ENCODE measurements at places on chromosomes 7 and 10. TPM values are rescaled to one million over a fixed set of nuclear protein-coding genes. Genes with fewer than 3 reads are reported as not detected.

Gene C7orf57
- total RNA-seq = not detected

Gene CALCR
- total RNA-seq = not detected

Gene NEURL1
- 4.5 TPM for total RNA-seq

Gene CC2D2B
- not detected for total RNA-seq

Gene MBL2
- total RNA-seq = not detected

DNA sequence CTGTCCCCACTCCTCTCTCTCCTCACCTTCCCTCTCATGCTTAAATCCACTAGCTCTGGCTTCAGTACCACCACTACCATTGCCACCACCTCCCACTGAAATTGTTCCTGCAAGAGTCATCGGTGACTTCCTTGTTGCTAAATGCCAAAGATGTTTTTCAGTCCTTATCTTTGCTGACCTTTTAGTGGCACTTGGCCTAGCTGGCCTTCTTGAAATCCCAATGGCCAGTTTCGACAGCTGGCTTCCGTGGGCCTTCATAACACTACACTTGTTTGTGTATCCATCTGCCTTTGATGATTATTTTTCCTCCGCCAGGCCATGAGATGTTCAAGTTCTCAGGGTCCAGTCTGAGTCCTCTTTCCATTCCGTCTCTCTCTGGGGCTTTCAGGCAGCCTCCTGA, 118.2 kb upstream of the NANOS1 start:
- no peak for DNase-seq
